ENCODE measurements at places on chromosomes 4 and X.

DNA sequence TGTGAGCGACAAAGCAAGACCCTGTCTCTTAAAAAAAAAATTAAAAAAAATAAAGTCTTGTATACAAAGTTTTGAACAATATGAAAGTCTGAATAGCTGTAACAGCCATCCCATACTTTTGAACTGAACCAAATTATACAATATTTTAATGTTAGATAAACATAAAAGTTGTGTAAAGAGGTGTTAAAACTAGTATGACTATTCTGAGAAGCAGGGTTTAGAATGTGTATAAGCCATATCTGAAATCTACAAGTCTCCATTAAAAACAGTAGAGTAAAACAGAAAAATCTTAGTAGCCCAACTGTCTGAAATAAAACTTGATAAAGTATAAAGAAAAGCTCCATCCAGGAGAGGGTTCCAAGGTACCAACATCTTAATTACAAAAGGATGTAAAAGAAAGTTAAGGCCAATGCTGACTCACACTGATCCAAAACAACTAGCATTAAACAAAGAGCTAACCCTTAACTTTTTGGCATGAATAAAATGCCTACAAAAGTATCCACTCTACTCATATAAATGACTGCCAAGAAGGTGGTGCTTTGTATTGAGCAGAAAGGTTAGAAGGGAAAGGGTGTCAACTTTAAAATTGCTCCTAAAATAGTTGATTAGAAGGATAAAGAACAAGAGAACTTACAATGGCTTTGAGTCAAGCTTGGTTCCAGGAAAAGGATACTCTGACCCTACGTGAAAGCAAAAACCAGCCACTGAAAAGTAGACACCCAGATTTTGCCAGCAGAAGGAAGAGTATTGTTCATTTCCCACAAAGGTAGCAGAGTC, 18.5 kb downstream of the CNOT6L start:
- DNase-seq = no peak

GRCh38 chr4:26839534-26839951, 21.1 kb upstream of the STIM2 start:
- no peak for DNase-seq

GRCh38 chr4:74414149-74414809, 30.7 kb upstream of the AREG start:
- DNase-seq = no peak

- DNase-seq = no peak
Measured at GRCh38 chr4:21045119-21045518, 344.9 kb downstream of the PACRGL start.

DNA sequence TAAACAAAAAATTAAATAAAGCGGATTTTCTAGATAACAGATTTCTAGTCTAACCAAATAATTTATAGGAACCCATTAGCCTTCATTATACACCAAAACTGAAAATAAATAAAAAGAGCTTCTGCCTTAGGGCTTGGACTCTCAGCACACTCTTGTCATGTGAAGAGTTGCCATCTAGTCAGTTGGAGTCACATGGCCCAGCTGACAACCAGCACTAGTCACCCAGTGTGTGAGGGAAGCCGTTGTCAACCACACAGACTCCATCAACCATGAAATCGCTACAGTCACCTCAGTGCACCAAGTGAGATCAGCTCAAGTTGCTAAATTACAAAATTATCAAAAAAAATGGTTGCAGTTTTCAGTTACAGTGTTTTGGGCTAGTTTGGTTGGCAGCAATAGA, 470.0 kb downstream of the GASK1B start:
- no peak for DNase-seq

- DNase-seq = no peak
Measured at GRCh38 chrX:130994671-130995070, 63.5 kb upstream of the ARHGAP36 start.

GRCh38 chr4:10083861-10084641, 32.5 kb downstream of the WDR1 start:
- DNase-seq = peak; percentile 34

DNA sequence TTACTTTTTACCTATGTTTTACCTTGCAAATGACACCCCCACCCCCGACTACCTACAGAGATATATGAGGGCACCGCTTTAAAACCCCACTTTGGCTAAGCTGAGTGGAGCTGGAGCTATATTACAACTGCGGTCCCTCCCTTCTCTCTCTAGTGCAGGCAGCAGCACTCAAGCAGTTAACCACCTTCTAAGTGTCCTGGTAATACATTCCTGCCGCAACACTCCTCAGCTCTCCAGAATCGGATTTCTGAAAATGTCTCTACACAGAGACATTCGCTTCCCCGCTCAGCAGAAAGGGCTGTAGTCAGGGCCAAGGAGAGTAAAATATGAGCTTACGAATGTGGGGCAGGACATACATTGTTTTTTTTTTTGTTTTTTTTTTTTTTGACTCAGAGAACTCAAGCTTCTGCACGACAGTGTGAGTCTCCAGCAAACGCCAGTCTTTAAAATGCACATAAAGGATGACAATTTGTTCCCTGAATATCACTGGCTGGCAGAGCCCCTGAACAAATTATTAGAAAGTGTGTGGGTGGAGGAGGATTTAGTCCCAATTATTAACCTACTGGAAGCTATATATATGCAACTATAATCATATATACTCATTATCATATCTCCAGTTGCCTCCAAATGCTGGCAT, 287.0 kb upstream of the TET2 start:
- DNase-seq = no peak

GRCh38 chr4:123286903-123287466, 109.6 kb upstream of the SPRY1 start:
- DNase-seq = no peak

DNA sequence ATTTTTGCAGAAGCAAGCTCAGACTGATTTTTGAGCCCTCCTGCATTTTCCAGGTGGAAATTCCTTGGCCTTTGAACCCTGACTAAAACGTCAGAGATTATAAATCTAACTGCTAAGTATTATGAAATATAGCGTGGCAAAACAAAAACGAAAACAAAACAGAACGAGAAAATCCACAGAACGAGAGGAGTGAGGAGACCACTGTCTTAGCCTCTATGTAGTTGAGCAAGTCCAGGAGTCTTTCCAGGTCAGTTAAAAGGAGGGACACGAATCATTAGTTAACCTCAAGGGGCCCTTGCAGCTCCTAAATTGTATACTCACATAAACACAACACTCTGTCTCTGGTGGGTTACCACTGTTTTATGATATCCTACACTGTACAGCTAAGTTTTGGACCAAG, 80.2 kb downstream of the SYNPO2 start:
- DNase-seq = no peak

GRCh38 chrX:134365904-134366303, 94.1 kb upstream of the HPRT1 start:
- DNase-seq = no peak
